Left ventricle myocardium inferior (tissue), 1 donor: ENCODE measurements at places on chromosomes 16 and 17.
A peak's percentile ranks its signal among the peaks of the same experiment; 100 is the strongest.

- DNase-seq, result no peak
Measured at GRCh38 chr17:8072729-8073461, 14.6 kb downstream of the ALOX12B start.

DNA sequence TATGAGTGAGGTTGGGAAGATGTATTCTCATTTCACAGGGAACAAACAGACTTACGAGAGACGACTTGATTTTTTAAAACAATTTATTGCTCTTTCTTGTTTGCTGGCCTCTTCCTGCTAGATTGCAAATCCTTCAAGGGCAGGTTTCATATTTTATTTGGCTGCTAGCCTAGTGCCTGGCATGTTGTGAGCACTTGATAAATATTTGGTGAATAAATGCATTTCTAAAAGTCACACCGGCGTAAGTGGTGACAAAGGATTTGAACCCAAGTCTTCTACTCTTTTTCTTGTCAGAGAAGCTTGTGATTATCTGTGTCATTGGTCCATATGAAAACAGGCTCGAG lies 1.4 kb downstream of the WWP2 start:
- no peak for DNase-seq

DNA sequence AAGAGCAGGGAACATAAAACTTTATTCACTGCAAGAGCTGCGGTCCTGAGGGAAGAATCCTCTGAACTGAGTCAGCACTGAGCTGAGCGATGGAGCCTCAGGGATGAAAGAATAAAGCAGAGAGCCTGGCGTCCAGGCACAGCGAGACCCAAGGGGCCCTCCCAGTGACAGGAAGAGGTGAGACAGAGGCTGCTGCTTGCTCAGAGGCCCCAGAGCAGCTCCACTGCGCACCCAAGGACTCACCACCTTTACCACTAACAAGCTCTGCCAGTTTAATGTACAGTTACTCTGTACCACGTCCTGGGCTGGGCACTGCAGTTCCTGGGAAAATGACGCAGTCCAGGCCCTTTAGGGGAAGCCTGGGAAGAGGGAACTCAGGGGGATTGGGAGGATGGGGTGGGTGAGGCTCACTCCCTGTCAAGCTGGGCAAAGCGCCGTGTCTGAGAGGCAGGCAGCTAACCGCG lies 5.6 kb downstream of the GFAP start:
- no peak for DNase-seq

- DNase-seq, result no peak
Measured at GRCh38 chr17:47925678-47925988, 15.7 kb upstream of the PNPO start.

DNA sequence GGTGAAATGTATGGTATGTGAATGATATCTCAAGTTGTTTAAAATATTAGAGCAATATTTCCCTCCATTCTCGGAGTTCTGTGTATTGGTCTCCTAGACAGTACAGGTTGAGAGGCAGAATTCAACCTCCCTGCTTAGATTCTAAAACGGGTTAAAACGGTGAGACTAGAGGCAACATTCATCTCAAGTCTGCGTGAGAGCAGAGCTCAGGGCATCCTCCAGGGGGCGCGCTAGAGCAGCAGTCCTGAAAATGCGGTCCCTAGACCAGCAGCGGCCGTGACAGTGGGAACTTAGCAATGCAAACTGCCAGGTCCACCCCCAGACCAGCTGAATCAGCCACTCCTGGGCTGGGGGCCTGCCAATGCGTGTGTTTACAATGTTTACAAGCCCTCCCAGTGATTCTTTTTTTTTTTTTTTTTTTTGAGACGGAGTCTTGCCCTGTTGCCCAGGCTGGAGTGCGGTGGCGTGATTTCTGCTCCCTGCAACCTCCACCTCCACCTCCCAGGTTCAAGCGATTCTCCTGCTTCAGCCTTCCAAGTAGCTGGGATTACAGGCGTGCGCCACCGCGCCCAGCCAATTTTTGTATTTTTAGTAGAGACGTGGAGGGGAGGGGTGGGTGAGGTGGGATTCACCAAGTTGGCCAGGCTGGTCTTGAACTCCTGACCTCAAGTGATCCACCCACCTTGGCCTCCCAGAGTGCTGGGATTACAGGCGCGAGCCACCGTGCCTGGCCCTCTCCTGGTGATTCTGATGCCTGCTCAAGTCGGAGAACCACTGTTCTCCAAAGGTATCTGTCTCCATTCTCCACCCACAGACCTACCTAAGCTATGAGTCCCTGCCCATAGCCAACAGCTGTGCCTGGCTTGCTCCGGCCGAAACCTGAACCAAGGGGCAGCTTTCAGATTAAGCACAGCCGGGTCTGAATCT lies 24.2 kb downstream of the KLHL36 start:
- peak; percentile 76 for DNase-seq

GRCh38 chr16:11429823-11430222 lies 84.6 kb downstream of the RMI2 start:
- no peak for DNase-seq

DNA sequence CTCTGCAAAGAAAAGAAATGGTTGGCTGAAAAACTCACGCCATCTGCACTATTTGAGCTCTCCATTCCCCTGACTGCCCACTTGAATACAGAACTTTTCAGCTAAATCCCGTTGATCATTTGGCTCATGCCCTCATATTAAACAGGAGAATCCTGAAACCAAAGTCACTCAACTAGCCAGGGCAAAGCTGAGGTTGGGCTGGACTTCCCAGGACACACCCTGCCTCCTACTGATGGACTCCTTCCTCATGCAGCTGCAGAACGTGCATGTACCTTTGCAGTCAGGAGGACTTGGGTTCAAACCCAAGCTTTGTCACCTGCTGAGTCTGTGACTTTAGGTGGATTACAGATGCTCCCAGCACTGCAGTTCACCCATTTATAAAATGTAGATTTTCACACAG lies 7.7 kb downstream of the ASIC2 start:
- no peak for DNase-seq

GRCh38 chr17:46154151-46154816 lies 38.9 kb downstream of the KANSL1 start:
- no peak for DNase-seq

DNA sequence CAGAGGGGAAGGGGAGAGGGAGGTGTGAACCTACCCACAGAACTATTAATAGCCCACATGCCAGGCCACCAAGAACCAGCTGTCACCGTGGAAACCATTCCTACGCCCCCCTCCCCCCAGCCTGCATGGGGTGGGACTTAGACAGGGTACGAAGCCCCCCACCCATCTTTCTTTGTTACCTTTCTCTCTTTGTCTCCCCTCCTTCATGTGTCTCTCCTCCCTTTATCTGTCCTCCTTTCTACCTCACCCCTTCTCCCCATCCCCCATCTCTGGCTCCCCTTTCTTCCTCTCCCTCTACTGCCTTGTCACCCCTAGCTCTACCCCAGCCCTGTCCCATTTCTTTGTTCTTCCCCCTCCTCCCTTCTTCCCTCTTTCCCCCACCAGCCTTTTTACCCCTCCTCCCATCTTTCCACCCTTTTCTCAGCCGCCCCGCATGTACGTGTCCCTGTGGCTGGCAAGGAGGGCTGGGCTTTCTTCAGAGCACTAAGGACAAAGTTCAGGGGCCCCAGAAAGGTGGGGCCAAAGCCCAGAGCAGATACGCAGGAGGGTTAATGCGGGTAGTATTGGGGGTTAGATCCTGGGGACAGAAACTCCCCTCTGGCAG lies 8.0 kb downstream of the THRA start:
- no peak for DNase-seq

DNA sequence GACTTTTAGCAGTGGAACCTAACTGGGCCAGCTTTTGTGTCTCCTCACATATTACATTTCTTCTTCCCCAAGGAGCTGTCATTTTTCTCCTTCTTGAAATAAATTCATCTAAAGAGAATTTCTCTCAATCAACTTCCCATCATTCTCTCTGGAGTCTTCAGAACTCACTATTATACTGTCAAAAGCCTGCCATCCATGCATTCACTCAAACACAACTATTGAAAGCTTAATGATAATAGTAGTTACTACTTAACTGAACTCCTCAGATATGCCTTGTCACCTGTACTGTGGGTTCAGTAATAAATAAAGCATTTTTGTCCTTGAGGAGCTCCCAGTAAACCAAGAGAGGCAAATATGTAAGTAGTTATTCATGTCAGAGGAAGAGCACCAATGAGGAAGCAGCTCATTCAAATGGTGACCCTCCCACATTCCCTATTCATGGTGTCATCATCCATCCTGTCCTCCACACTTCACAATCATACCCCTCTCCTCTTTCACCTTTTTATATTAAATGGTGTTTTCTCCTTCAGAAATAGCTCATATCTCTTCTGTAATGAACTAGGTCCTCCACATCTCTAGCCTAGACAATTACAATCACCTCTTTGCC lies 162.6 kb downstream of the CA10 start:
- no peak for DNase-seq

- no peak for DNase-seq
Measured at GRCh38 chr16:1102333-1102700, 6.3 kb upstream of the C1QTNF8 start.

DNA sequence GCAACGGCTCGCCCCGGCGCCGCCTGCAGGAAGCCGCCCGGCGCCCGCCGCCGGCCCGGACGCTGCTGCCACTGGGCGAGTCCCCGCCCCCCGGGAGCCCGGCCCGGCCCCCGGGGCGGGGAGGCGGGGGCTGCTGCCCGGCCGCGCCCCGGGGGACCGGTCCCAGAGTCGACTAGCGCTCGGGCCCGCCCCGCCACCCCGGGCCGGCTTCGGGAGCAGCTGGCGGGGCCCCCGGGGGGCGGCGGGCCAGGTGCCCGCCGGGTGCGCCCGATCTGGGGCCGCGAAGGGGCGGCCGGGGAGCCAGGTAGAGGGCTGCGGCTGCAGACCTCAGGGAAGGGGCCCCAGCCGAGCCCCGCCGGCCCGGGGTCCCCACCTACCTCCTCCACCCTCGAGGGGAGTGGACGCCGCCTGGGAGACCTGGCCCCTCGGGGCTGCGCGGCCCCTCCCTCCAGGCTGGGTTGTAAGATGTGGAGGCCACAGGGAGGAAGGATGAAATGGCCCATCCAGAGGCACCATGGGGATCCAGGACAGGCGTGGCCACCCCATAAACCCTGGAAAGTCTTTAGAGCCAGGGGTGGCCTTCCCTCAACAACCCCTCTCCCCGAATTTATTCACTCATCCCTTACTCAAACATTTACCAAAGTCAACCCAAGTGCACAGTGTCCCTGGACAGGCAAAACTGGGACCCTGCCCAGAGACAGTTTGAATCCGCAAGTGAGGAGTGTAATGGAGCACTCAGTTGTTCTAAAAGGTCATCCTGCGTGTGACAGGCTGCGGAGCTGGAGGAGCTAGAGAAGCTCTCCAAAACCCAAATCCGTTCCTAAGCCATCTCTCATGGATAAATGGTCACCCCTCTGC lies at the start of gene CDYL2:
CDYL2 (minus strand) TSS at position 73 of the 858 bp plus-strand sequence. CDS start 425 bp downstream, outside the sequence.
- peak; percentile 48 for DNase-seq

- peak; percentile 67 for DNase-seq
Measured at GRCh38 chr16:67301080-67301782, 21.9 kb downstream of the PLEKHG4 start.

- DNase-seq, result no peak
Measured at GRCh38 chr16:62254847-62255246, 218.6 kb upstream of the CDH8 start.

DNA sequence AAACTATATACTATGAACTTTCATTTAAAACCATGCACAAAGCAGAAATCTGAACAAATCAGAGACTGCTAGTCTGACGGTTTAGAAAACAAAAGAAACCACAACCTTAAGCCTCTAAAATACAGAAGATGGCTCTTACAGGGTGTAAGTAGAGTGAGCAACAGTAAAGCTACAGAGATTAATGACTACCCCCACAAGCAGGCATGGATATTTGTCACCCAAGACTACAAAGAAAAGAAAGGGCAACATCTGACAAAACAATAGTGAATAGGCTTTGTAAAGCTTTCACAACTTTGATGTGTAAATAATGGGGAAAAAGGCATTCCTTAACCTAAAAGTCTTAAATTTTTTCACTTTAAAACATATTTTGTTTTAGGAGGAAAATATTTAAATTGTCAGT lies 75.0 kb downstream of the SPAG9 start:
- DNase-seq, result no peak

GRCh38 chr16:21600031-21600773 lies 825 bp downstream of the METTL9 start:
- DNase-seq, result no peak

- no peak for DNase-seq
Measured at GRCh38 chr17:16232391-16232790, 15.4 kb downstream of the PIGL start.

DNA sequence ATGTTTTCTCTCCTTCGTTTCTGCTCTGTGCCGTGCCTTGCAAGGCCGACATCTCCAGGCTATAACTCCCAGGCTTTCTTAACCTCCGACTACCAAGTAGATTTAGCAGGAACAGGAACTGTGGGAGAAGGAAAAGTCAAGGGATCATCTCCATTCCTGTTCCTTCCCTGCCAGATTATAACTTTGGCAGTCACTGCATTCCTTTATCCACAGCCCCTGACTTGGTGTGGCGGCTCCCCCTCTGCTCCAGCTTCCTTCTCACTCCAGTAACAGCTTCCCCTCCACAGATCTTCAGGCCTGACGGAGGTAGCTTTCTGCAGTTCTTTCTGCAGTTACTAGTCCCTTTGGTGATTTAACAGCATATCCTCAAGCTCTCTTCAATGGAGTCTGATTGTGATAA lies 234.6 kb upstream of the MON1B start:
- no peak for DNase-seq

GRCh38 chr16:25036561-25036960 lies 21.4 kb upstream of the ARHGAP17 start:
- DNase-seq, result no peak

GRCh38 chr17:630801-631200 lies 83.8 kb downstream of the VPS53 start:
- no peak for DNase-seq

- no peak for DNase-seq
Measured at GRCh38 chr17:6556121-6557039, at the start of gene PITPNM3. Gene PITPNM3, minus strand, starts transcription at chr17:6556555. Its CDS starts 149 bp downstream, at chr17:6556406.

DNA sequence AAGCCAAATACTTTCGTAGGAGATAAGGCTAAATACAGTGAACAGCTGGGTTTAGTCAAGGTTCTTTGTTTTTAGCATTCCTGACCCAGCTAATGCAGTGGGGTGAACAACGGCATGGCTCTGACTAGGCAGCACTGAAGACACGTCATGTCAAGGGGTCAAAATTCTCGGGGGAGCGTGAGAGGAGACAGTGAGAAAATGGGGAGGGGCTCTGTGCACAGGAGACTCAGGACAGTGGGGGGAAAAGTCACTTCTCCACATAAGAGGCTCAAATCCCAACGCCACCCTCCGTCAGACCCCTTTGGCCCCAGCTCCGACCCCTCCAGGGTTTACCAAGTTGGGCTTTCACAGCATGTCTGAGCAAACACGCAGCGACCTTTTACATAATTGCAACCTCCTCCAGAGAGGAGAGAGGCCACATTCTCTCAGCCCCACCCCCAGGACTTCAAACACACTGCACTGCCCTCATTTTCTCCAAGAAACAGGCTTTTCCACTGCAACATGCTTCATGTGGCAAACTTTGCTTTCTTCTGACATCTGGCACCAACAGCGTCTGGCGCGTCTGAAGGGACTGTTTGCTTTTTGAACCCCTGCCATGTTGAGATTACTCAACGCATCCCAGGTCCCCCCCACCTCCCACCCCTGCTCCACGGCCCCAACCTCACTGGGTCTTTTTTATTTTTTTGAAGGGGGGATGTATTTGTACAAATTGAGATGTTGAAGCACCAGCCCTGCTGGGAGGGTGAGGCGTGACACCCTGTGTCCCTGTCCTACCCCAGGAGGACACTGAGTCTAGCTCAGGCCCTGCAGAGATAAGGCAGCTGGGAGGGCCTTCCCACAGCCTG lies 30.0 kb downstream of the AXIN2 start:
- peak; percentile 60 for DNase-seq
